Glomerular endothelial cell (primary cell): ENCODE measurements at places on chromosomes 7 and 10.

- DNase-seq = no peak
Measured at GRCh38 chr7:127818306-127818705, 166.3 kb downstream of the SND1 start.

- no peak for DNase-seq
Measured at GRCh38 chr10:22612318-22612717, 102.1 kb downstream of the PIP4K2A start.

- peak; percentile 94 for DNase-seq
Measured at GRCh38 chr7:115087437-115087836, 165.5 kb downstream of the MDFIC start.

GRCh38 chr7:1136841-1137516 lies 23.0 kb downstream of the ZFAND2A start:
- no peak for DNase-seq

- no peak for DNase-seq
Measured at GRCh38 chr7:96285579-96285978, 36.3 kb downstream of the SLC25A13 start.

DNA sequence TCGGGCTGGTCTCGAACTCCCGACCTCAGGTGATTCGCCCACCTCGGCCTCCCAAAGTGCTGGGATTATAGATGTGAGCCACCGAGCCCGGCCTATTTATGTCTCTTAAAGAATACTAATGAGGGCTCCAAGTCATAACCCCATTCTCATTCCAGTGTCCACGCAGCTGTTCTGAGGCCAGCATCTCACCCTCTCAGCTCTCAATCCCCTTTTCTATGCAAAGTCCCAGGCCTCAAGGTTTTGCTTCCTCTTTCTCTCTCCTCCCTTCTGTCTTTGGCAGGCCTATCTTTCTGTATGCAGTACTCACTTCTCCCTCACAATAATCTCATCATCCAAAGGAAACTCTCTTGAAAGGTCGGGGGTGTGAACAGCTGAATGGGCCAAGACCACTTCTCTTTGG lies 28.0 kb upstream of the VSIR start:
- no peak for DNase-seq

DNA sequence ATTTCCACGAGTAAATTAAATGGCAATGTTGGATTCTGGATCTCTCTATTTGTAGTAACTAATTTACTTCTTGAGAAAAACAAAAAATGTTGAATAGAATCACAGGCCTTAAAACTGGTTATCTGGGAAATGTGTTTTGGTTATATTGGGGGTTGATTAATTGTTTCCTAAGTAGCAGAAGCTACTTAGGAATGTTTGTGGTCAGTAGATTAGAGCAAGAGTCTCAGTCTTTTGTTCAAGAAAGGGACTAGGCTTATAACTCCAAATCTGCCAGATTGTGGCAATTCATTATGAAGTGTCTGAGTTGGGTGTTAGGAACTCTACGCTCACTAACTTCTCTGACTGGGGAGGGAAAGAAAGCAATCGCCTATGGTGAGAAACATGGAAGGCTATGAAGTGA lies 244.3 kb upstream of the PHYHIPL start:
- no peak for DNase-seq

- no peak for DNase-seq
Measured at GRCh38 chr10:23512355-23513058, 73.6 kb downstream of the OTUD1 start.

DNA sequence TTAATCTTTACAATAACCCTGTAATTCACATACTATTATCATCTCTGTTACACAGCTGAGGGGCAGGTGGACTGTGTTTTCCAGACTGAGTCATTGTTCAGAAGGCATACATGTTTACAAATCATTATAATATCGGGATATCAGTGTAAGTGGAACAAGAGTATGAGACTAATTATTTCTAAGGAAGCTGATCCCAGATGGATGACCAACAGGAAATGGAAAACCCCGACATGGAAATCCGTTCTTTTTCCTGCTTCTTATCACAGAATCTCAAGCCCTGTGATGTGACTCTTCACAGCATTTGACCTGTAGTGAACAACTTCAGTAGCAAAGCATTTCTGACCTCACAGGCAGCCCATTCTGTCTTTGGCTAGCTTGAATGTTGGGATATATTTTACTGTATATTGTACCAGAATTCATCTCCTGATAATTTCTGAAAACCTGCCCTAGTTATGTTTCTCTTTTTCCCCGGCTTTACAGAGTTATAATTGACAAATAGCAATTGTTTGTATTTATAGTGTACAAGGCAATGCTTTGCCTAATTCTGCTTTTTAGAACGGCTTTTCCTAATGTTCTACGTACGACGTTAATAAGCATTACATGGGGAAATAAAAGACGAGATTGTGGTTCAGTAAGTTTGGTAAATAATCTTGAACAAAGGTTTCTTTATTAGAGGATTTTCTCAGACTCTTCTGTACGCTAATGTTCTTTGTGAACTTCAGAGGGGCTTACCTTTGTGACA lies 78.6 kb upstream of the SYPL1 start:
- DNase-seq = peak; percentile 89

GRCh38 chr10:70090951-70091350 lies 38.3 kb downstream of the MACROH2A2 start:
- no peak for DNase-seq

GRCh38 chr10:35636956-35637355 lies 5.1 kb downstream of the FZD8 start:
- no peak for DNase-seq

DNA sequence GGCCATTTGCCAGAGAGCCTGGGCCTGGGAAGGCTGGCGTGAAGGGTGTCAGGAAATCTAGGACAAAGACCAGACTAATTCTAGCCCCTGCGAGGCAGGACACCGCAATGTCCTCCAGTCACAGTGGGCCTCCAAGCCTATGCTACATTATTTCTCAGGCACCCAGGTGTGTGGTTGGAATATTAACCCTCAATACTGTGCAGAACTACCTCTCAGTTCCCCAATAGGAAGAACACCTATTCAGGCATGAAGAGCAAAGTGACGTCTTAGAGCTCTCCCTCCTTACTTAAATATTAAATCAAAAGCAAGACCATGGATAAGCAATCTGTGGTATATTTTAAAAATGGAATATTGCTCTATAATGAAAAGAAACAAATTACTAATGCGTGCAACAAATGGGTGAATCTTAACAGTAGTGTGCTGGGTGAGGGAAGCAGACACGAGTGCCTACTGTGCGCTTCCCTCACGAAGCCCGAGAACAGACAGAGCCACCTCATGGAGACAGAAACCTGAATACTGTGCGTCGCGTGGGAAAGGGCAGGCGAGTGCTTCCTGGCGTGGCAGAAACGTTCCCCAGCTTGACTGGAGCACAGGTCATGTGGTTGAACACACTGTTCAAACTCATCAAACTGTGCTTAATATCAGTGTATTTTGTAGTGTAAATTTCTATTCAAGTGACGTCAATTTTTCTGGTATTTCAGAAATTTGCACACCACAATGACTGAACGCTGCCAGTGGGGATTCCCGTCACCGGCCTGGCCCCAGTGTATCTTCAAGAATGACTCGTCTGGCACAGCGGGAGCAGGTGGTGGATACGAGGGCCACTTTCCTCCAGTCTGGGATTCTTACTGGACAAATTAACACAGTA lies 15.5 kb upstream of the PTPRN2 start:
- DNase-seq = no peak

GRCh38 chr10:121683816-121684215 lies 85.6 kb upstream of the FGFR2 start:
- DNase-seq = no peak

DNA sequence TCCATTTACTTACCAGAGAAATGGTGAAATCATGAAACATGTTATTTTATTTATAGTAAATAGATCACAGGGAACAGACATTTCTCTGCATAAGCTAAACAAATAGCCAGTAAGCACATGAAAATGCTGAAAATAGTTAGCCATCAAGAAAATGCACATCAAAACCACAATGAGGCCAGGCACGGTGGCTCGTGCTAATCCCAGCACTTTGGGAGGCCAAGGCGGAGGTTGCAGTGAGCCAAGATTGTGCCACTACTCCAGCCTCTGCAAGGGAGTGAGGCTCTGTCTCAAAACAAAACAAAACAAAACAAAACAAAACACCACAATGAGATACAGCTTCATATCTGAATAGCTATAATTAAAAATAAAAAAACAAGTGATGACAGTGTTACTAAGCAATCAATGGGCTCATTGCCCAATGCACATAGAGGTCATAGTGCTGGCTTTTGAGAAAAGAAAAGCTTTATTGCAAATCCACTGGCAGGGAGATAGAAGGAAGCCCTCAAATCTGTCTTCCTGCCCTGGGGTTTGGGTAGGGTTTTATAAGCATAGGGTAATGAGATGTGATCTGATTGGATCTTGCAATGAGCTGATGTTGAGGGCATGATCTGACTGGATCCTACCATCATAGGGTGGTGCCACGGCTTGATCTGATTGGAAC lies 16.2 kb downstream of the CSTF2T start:
- DNase-seq = no peak

- no peak for DNase-seq
Measured at GRCh38 chr10:73486601-73487000, 9.2 kb downstream of the PPP3CB start.

DNA sequence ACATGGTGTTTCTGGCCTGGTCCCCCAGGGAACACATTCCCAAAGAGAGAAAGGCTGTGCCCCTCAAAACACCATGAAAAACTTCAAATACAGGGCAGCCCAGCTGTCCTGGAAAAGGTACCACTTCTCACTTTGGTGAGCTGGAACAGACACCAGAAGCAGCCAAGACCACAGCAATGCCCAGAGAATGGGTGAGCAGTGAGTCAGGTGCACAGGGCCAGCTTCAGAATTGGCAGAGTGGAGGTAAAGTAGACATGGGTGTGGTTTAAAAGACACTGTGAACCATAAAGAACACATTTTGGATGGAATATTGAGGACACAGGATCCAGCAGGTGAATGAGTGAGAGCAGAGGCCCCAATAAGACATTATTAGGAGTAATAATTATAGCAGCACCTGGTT lies 51.3 kb downstream of the FAM13C start:
- DNase-seq = no peak

GRCh38 chr10:78798976-78799730 lies 269.6 kb upstream of the ZMIZ1 start:
- no peak for DNase-seq

GRCh38 chr10:76970711-76971519 lies 666.7 kb downstream of the KCNMA1 start:
- DNase-seq = no peak
